ENCODE measurements at places on chromosomes 12 and 14. TPM values are rescaled to one million over a fixed set of nuclear protein-coding genes. Genes with fewer than 3 reads are reported as not detected.

GRCh38 chr12:117875744-117876435 is 92.9 kb downstream of the KSR2 start:
- peak; percentile 63 for DNase-seq
- peak overlapping the region; percentile 27 for H3K4me3 ChIP-seq
- peaks cover 11% of the 10 kb centered on the region for H3K27me3 ChIP-seq
- no peaks in the 10 kb centered on the region for H3K36me3 ChIP-seq
- H3K27ac ChIP-seq = peak overlapping the region; percentile 31
- peaks cover 12% of the 10 kb centered on the region for H3K4me1 ChIP-seq

DNA sequence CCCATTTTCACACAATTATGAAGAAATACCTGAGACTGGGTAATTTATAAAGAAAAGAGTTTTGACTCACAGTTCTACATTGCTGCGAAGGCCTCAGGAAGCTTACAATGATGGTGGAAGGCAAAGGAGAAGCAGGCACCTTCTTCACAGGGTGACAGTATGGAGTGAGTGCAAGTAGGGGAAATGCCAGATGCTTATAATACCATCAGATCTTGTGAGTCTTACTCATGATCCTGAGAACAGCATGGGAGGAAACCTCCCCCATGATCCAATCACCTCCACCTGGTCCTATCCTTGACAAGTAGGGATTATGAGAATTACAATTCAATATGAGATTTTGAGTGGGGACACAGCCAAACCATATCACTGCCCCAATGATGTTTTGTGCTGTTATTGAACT is 189.3 kb upstream of the CRY1 start:
- H3K4me3 ChIP-seq = no peak overlapping the region
- H3K36me3 ChIP-seq = no peaks in the 10 kb centered on the region
- H3K27ac ChIP-seq = no peak overlapping the region
- no peaks in the 10 kb centered on the region for H3K27me3 ChIP-seq
- DNase-seq = no peak
- H3K4me1 ChIP-seq = peaks cover 5% of the 10 kb centered on the region

DNA sequence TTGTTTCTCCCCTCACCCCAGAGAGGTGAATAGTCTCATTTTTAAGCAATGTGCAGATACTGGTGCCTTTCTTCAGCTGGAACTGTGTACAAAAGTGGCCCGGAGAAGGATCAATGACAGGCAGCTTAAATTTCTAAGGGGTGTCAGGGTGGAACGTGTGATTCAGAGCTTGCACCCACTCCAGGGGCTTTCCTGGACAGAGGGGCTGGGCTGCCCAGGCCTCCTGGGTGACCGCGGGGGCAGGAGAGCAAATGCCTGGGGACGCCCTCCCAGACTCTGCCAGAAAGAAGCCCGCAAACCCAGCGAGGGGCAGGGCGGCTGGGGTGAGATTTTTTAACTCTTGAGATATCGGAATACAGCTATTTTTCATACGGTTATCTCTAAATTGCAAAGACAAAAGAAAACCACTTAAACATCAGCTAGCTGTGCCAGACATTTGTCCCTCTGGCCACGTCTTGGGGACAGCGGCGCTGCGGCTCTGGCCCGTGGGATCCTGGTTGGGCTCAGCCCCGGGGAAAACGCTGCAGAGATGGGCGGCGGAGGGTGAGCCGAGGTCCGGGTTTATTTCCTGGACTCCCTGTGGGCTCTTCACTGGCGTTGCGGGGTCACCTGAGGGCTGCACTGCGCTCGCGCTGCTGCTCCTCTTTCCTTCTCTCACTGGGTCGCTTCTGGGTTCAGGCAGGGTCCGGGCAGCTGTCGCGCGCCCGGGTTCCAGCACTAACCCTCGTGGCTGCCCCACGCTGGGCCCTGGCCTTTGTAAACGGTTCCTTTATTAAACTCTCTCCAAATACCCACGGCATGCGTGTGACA is 35.8 kb downstream of the NFKBIA start:
- no peaks in the 10 kb centered on the region for H3K36me3 ChIP-seq
- peak overlapping the region; percentile 97 for H3K27ac ChIP-seq
- no peak overlapping the region for H3K4me3 ChIP-seq
- no peak for DNase-seq

- H3K27me3 ChIP-seq = peaks cover 24% of the 10 kb centered on the region
- H3K4me1 ChIP-seq = no peaks in the 10 kb centered on the region
- no peak overlapping the region for H3K4me3 ChIP-seq
Measured at GRCh38 chr14:100906420-100906819, 2.9 kb upstream of the RTL1 start.

Gene USP44
- 5.3 TPM for total RNA-seq
